Left cardiac atrium (tissue), 4 donors: ENCODE measurements at places on chromosomes 2 and 18. TPM values are rescaled to one million over a fixed set of nuclear protein-coding genes. Genes with fewer than 3 reads are reported as not detected.
A peak's percentile ranks its signal among the peaks of the same experiment; 100 is the strongest.

CD8A gene
- total RNA-seq = 4.4 TPM

GPR35 gene
- total RNA-seq = 1.3 TPM

SDC1 gene
- total RNA-seq = 0.50 TPM

ACKR3 gene
- total RNA-seq = 27.4 TPM

OTOS gene
- not detected for total RNA-seq

PLEK gene
- 21.5 TPM for total RNA-seq

FMNL2 gene
- total RNA-seq = 11.3 TPM

LONRF2 gene
- total RNA-seq = 12.8 TPM

LRRFIP1 gene
- 99.6 TPM for total RNA-seq

SATB2 gene
- total RNA-seq = 2.4 TPM

FABP1 gene
- not detected for total RNA-seq

SERPINB12 gene
- not detected for total RNA-seq

FECH gene
- total RNA-seq = 25.2 TPM

DNA sequence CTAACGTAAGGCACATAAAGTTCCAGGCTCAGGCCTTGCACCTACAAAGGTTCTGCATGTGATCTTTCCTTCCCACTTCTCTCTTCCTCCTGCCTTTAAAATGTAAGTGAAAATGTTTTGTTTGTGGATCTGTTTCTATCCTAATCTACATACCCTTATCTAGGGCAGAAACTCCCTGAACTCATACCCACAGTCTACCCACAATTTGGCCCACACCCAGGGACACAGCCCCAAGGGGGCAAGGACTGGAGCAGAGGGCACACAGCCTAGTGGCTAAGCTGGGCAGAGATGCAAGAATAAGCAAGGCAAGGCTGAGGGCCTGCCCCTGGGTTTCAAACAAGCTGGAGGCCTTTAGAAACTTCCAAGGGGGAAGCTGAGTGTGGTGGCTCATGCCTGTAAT is 71.0 kb downstream of the HS1BP3 start:
- DNase-seq = peak; percentile 40

- DNase-seq = peak; percentile 15
Observed at GRCh38 chr2:1731447-1731962, 12.8 kb downstream of the PXDN start.

- DNase-seq = no peak
Observed at GRCh38 chr2:60312618-60313017, 240.8 kb downstream of the BCL11A start.

GRCh38 chr2:21333684-21334083 is 209.9 kb downstream of the TDRD15 start:
- no peak for DNase-seq

GRCh38 chr2:206063635-206064034 is 22.3 kb downstream of the INO80D start:
- no peak for DNase-seq

DNA sequence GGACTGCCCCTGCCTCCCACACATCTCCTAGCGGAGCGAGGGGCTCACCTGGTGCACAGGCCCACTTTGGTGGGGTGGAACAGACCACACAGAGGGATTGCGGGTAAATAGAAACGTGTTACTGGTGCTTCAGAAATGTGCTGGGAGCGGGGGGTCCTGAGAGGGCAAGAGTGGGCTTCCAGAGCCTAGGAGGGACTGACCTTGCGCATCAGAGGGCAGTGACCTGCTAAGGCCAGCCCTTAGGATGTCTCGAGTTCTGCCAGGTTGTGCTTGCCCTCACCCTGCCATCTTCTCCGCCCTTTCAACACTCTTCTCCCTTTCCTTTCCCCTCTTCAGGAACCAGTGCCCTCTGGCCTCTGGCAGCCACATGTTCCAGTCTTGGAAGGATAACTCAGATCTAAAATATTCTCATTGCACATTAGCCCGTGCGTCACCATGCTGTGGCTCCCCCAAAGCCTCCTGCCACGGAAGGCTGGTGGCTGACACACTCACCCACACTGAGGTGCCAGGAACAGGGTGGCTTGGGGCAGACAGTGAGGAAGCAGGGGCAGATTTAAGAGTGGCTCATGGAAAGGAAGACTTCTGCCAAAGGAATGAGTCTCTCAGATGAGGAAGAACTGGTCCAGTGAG is 89.6 kb downstream of the MCFD2 start:
- peak; percentile 39 for DNase-seq

- DNase-seq = peak; percentile 70
Observed at GRCh38 chr2:26942543-26943295, 27.7 kb upstream of the MAPRE3 start.

- DNase-seq = no peak
Observed at GRCh38 chr2:208266936-208267335, 881 bp downstream of the PIKFYVE start.

- DNase-seq = peak; percentile 37
Observed at GRCh38 chr2:172836347-172836821, 100.7 kb downstream of the RAPGEF4 start.

GRCh38 chr2:22487036-22487435 is 897.9 kb upstream of the KLHL29 start:
- no peak for DNase-seq

GRCh38 chr2:167258712-167259111 is 370.4 kb downstream of the XIRP2 start:
- no peak for DNase-seq

- DNase-seq = no peak
Observed at GRCh38 chr18:22283397-22283796, 114.0 kb downstream of the GATA6 start.

DNA sequence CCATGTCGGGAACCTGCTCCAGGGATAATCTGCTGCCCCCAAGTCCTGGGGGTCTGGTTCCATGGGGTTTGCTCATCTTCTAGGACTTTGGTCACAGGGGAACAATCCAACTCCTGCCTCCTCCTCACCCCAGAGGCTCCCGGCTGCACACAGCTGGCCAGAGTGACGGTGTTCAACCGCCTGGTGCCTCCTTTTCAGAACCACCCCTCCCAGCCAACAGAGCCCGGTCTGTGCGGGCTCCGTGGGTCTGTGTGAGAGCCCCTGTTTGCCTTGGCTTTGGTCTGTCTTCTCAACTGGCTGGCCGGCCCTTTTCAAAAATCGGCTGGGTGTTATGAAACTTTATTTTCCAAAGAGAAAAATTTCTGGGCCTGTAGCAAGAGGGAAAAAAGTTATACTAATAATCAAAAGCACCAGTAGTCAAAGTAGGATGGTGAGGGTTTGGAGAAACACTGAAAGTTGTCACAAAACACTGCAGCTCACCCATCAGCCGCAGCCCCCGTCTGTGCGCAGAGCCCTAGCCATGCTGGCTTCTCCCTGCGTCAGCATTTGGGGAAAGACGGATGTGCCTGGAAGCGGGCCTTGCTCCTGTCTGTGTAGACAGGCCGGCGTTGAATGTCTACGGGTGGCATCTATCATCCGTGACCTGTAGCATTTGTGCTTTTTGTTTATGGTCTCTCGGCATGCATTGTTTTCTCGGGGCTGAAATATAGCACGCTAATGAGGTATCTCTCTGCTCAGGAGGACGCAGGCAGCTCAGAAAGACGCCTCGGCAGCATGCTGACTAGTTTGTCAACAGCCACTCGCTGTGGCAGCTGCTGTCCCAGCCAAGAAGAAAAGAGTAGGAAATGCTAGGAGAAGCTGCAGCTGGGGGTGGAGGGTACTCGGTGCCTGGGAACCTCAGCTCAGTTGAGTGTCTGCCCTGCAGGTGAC is 138.6 kb downstream of the GLI2 start:
- no peak for DNase-seq

DNA sequence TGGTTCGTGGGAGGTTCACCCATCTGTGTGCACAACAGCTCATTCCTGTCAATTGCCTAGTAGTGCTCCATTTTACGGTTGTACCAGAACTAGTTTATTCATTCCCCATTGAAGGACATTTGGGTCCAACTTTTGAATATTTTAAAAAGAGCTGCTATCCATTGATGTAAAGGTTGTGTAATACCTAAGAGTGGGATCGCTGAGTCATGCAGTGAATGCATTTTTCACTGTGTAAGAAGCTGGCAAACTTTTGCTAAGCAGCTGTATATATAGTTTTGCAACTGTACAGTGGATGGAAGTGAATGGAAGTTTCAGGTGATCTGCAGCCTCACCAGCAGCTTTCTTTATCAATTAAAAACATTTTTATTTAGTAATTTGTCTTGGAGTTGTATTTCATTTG is 104.5 kb downstream of the DCDC2C start:
- DNase-seq = no peak

DNA sequence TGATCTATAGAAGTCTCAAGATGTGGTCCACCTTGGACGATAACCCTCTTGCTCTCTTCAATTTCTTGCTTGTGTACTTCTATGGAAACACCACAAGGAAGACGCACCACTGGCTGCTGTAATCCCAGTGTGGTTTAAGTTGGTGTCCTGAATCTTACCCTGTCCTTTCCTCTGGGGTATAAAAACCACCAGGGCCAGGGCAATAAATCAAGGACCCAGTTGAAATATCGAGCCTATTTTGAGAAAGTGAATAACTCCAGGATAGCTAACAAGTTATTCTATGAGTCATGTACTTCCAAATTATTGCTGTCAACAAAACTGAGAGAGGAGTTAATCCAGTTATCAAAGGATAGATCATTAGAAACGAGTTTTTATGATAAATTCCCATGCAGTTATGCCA is 137.0 kb downstream of the RND3 start:
- DNase-seq = no peak

GRCh38 chr2:29991086-29991485 is 69.7 kb upstream of the ALK start:
- DNase-seq = no peak

GRCh38 chr2:205386109-205386508 is 296.2 kb upstream of the NRP2 start:
- DNase-seq = no peak

GRCh38 chr2:102359527-102359926 is 3.9 kb downstream of the IL18R1 start:
- DNase-seq = no peak

- DNase-seq = no peak
Observed at GRCh38 chr2:74464406-74464805, 776 bp downstream of the MOGS start.

DNA sequence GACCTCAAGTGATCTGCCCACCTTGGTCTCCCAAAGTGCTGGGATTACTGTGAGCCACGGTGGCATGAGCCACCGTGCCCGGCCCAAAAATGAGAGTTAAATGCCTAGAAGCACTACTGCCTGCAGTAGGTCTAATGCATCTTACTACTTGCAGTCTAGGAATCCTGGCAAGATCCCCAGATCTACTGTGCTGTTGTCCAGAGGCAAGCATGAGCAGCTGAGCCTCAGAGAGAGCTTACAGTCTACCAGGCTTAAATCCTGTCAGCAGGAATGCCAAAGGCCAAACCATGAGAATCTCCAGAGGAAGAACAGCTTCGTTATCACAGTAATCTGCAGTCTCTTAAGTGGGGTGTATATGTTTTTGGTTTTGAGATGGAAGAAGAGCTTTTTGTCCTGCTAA is 54.4 kb downstream of the XRCC5 start:
- no peak for DNase-seq

DNA sequence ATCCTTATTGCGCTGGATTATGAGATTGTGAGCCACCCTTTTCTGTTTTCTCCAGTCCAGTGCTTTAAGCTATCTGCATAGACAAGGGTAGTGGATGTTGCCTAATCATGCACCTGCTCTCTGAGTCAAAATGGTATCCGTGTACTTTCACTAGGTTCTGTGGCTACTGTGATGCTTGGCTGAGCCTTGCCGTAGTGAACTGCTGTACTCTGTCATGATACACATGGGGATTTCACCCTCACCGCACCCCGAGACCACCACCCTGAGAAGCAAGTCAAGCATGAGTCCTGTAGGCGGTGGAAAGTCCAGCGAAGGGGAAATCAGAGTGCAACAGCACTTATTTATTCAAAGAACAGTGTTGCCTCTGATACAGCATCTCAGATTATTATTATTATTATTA is 55.0 kb downstream of the ARHGAP25 start:
- no peak for DNase-seq

- no peak for DNase-seq
Observed at GRCh38 chr2:120935339-120936313, 200.0 kb downstream of the GLI2 start.

GRCh38 chr2:24009680-24010476 is at the start of gene MFSD2B:
Gene MFSD2B (plus strand): TSS chr2:24010085. CDS start chr2:24010097, 12 bp downstream.
- DNase-seq = no peak

DNA sequence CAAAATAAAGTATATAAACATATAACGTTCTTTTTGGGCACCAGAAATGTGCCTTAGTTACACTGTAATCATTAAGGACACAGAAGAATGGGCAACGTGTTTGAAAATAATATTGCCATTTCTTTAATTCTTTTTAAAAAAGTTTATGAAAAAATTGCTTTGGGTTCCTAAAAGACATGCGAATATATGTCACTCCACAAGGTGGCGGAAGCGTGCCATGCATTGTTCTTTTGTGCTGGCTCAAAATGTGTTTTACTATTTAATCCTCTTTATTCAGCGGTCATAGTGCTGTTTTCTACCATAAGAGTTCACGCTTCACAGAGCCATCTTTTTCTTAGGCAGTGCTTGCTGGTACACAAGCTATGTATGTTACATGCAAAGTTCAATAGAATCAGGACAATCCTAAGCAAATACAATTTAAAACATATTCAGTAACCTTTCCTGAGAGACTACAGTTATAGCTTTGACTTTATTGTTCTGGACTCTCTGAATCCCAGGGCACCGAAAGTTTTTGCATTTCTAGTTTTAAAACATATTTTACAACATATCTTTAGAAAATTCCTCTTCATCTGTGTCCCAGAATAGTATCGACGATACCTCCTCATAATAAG is 147.8 kb upstream of the ERBB4 start:
- DNase-seq = peak; percentile 37

DNA sequence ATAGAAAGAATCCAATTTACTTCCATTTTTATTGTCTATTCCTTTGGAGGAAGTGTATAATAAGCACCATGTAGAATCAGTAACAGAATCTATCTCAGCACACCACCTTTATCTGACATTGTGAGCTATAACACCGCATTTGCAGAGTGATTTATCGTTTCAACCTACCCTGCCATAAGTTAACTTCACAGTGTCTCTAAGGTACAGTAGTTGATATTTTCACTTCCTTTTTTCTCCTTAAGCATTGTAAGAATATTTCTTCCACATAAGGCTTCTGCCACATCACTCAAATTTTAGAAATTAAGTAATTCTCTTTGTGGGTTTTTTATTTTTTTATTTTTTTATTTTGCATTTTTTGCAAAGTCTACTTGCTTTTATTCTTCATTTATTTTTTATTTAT is 107.1 kb downstream of the TMX3 start:
- DNase-seq = no peak

- DNase-seq = no peak
Observed at GRCh38 chr2:238142382-238143205, 4.1 kb downstream of the KLHL30 start.

- peak; percentile 71 for DNase-seq
Observed at GRCh38 chr2:12796657-12797056, 79.9 kb downstream of the TRIB2 start.

DNA sequence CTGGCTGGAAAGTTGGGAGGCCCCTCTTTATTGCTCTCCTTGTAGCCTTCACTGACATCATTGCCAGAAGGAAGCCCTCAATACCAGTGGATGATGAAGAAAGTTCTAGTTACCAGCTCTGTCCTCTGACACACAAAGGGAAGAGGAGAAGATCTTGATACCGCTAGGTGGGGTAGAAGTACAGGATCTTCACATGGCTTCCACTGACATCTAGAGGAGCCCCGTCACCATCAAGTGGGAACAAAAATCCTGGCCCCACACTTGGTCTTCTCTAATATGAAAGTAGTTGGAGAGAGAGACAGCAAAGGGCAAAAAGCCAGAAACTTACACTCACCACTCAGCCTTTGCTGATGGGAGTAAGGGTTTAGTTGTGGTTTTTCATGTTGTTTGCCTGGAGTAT is 12.4 kb downstream of the XIRP2 start:
- DNase-seq = no peak
